ENCODE measurements at places on chromosomes 13 and 19.

DNA sequence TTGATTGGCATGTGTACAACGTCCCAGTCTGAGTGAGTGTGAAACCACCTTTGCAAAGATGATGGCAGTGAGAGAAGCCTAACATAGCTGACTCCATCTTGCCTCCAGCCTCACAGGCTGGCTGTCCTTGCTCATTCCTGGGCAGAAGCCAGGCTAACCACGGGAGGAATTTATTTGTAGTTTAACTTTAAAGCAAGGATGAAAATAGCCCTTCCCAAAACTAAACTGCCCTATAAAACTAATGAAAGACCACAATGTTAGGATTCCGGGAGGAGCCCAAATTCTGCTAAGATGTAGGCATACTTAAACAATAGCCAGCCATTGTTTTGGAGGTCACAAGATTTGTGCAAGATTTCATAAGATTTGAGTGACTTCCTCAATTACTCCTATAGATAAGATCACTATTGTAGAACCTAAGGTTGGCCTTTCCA is 96.6 kb upstream of the LSM14A start:
- no peak for DNase-seq

GRCh38 chr19:5137571-5138124 is 168.7 kb downstream of the KDM4B start:
- DNase-seq = no peak

DNA sequence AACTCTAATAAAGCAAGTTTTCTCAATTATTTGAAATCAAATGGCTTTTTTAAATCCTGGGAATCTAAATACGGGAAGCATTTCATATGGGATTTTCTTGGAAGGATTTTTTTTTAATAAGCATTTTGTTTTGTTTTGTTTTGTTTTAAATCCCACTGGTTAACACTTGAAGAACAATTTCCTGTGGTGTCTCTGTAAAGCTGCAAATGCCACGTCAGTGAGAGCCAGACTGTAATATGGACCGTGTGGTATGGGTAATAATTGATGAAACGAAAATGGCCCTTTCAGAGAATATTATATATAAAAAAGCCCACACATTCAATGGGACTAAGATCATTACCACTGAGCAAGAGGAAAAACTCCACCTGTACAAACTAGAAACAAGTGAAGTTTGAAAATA is 33.9 kb upstream of the MIR17HG start:
- no peak for DNase-seq

DNA sequence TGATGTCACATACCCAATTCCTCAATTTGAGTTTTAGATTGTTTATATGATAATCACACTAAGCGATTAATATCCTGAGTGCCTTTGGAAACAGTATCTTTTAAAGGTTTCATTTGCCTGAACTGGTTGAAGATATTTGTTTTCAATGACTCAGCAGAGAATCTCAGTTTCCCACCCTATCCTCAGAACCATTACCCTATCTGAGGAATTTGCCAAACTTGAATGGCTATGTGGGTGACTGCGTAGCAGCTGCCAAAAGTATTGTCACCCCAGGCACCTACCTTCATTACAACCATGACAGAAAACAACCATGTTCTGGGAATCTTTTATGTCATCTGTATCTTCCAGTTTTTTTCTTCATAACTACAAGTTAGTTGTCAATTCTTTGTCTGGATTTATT is 440.1 kb upstream of the NBEA start:
- no peak for DNase-seq

GRCh38 chr19:46714444-46715106 is 2.3 kb downstream of the PRKD2 start:
- DNase-seq = no peak
